ENCODE measurements at places on chromosomes 6 and 20. TPM values are rescaled to one million over a fixed set of nuclear protein-coding genes. Genes with fewer than 3 reads are reported as not detected.
A peak's percentile ranks its signal among the peaks of the same experiment; 100 is the strongest.

Gene SLC22A7
- not detected for polyA plus RNA-seq

Gene PHF1
- polyA plus RNA-seq, result 548 TPM

Gene KLHDC3
- 35.4 TPM for polyA plus RNA-seq

DNA sequence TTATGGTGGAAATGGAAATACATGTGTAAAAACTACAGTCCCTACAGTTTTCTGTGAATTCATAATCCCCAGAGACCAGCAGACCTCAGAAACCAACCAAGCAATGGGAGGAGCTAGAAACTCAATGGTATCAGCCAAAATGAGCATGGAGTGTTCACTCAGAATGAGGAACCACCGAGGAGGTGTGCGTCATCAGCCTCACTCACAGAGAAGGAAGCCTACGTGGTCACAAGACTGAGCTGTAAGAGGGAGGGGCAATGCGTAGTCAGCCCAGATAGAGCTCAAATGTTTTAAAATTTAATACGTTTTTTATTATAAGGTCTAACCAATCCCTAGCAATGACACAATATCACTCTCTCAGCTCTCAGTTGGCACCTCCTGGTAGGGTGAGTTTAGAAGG, 17.4 kb downstream of the MYLK4 start:
- DNase-seq, result peak; percentile 91
- no peaks in the 10 kb centered on the region for H3K36me3 ChIP-seq
- H3K4me1 ChIP-seq, result peaks cover 10% of the 10 kb centered on the region
- H3K27me3 ChIP-seq, result no peaks in the 10 kb centered on the region
- peak overlapping the region; percentile 62 for H3K27ac ChIP-seq

GRCh38 chr20:22574545-22575086, 9.8 kb downstream of the FOXA2 start:
- no peak for DNase-seq
- H3K36me3 ChIP-seq, result no peaks in the 10 kb centered on the region
- H3K4me1 ChIP-seq, result no peaks in the 10 kb centered on the region
- peaks cover 38% of the 10 kb centered on the region for H3K27me3 ChIP-seq
- no peak overlapping the region for H3K27ac ChIP-seq
- no peak overlapping the region for H3K4me3 ChIP-seq

- H3K4me3 ChIP-seq, result no peak overlapping the region
- no peak for DNase-seq
- H3K27me3 ChIP-seq, result no peaks in the 10 kb centered on the region
Measured at GRCh38 chr6:110643175-110643574, 166.8 kb upstream of the SLC22A16 start.

GRCh38 chr6:137013738-137014602, 30.8 kb downstream of the IL20RA start:
- H3K27ac ChIP-seq, result no peak overlapping the region
- no peak overlapping the region for H3K4me3 ChIP-seq
- H3K4me1 ChIP-seq, result no peaks in the 10 kb centered on the region
- DNase-seq, result no peak

DNA sequence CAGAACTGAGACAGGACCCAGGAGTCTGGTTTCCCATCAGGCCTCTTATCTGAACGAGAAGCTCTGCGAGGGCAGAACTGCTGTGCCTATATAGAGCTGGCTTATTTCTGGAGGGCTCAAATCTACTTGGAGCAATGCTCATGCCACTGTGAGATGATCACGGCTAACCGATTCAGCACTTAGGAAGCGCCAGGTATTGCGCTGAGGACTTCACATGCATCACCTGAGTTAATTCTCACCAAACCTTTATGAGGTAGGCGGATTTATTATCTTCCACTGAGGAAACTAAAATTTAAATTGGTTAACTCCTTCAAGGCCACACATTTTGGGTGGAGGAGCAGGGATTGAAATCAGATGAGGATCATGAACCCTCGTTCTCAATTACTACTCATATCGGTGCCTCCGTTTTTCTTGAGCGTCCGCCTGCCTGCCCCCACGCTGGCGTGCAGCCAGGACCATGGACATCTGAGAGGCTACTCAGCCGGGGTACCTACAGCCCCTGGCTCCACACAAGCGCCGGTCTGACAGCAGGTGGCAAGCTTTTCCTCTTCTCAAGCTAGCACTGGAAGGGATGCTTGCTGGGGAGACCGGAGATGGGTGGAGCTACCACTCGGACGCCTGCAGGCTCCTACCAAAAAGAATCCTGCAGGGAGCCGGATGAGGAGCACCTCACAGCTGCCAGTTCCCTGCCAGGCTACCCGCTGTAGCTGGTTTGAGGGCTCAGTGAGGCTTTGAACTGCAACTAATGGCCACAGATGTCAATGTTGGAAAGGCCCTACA, 1.0 kb upstream of the PCIF1 start:
- peaks cover 17% of the 10 kb centered on the region for H3K36me3 ChIP-seq
- H3K4me3 ChIP-seq, result peak overlapping the region; percentile 88
- peak overlapping the region; percentile 99 for H3K27ac ChIP-seq
- no peaks in the 10 kb centered on the region for H3K27me3 ChIP-seq
- DNase-seq, result no peak
- peaks cover 12% of the 10 kb centered on the region for H3K4me1 ChIP-seq

DNA sequence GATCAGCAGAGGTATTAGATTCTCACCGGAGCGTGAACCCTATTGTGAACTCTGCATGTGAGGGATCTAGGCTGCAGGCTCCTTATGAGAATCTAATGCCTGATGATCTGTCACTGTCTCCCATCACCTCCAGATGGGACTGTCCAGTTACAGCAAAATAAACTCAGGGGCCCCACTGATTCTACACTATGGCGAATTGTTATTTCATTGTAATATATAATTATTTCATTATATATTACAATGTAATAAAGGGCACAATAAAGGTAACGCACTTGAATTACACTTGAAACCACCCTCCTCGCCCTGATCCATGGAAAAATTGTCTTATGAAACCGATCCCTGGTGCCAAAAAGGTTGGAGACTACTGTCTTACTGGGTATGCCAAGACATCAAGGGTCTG, 18.6 kb downstream of the PRKN start:
- no peaks in the 10 kb centered on the region for H3K27me3 ChIP-seq

DNA sequence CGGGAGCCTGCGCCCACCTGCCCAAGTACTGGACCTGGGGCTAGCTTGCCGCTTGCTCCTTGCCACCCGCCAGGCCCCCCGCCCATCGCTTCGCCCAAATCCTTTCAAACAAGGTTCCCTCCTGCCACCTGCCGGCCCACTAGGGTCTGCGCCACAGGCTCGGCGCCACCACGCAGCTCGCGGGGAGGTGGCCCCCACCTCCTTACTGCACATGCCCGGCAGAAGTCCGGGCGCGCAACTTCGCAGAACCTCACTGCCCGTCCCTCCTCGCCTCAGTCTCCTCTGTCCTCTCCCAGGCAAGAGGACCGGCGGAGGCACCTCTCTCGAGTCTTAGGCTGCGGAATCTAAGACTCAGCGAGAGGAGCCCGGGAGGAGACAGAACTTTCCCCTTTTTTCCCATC, 11.2 kb downstream of the GNAS-AS1 start:
- H3K27ac ChIP-seq, result no peak overlapping the region
- peaks cover 8% of the 10 kb centered on the region for H3K4me1 ChIP-seq
- peaks cover 28% of the 10 kb centered on the region for H3K27me3 ChIP-seq

GRCh38 chr20:3864518-3864917, 17.9 kb downstream of the MAVS start:
- H3K4me3 ChIP-seq, result no peak overlapping the region
- DNase-seq, result no peak
- H3K27ac ChIP-seq, result no peak overlapping the region
- H3K4me1 ChIP-seq, result no peaks in the 10 kb centered on the region
- H3K36me3 ChIP-seq, result peaks cover 11% of the 10 kb centered on the region

Measured in B cell (primary cell).